Activated T-helper 17 cell treated with anti-CD3 and anti-CD28 coated beads, Interleukin-2, amount 50 U/mL, for 72 hours (primary cell): ENCODE measurements at places on chromosomes 5 and 9.
A peak's percentile ranks its signal among the peaks of the same experiment; 100 is the strongest.

GRCh38 chr5:111851631-111852548 is 94.9 kb upstream of the NREP start:
- no peak for ATAC-seq

- no peak for ATAC-seq
These were observed 8.4 kb downstream of the GNAQ start for GRCh38 chr9:78023003-78023741.

- peak; percentile 87 for ATAC-seq
These were observed 88.1 kb downstream of the FGF1 start for GRCh38 chr5:142597546-142598337.

GRCh38 chr5:15142458-15142857 is 270.9 kb upstream of the ANKH start:
- ATAC-seq = no peak

DNA sequence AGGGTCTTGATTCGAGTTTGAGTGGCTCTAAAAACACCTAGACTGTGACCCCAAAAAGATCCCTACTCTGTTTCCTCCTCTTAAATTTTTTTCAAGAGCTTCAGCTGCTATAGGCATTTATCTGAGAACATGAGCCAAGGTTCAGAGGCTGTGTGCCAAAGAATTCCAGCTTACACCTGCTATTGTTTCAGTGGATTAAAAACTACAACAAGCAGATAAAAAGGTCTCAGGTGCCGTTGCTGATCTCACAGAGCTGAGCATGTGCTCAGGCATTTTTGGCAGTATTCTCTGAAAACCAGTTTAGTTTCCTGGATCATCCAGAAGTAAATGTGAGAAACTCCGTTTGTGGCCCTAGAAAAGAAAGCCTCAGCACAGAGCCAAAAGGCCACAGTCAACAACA is 349.2 kb downstream of the DEPDC1B start:
- ATAC-seq = no peak

DNA sequence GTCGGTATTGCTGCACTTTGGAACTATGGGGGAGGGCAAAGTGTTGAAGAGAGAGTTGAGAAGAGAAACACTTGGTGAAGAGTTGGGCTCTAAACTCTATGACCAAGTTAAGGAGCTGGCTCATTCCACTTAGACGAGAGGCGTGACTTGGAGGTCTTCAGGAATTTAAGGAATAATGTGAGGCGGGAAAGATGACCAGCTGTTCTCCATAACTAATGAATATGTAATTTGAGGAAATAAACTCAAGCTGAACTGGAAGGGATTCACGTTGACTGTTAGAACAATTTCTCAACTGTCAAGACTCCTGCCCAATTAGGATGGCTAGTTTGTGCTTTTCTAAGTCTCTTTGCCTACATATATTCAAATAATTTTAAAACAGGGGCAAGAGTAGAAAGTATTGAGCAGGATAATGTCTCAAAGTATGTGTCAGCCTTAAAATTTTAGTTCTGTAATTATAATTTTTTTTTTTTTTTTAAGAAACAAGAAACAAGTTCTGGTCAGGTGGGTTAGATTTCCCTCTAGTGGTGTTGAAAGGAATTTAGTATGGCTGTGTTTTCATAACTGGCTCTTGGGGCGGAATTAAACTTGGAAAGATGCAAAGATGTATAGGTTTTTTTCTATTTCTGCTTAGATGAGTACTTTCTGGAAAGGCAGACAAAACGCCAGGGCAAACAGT is 33.4 kb downstream of the TMEM252 start:
- no peak for ATAC-seq

DNA sequence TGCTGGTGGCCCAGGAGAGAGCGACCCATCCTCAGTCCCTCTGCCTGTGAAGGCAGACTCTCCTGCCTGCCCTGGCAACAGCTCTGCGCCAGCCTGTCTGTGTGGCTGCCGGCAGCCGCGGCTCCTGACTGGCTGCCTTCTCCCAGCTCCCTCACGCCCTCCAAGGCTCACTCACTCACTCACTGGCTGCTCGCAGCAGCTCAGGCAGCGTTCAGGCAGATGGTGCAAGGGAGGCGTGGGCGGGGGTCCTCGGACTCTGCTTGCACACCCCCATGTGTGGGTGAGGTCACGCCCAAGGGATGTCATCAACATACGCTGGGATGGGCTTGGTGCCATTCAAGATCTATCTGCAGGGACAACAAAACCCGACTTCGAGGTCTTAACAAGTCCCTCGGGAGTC is 66.7 kb downstream of the DAB2IP start:
- no peak for ATAC-seq

- peak; percentile 49 for ATAC-seq
These were observed 284.7 kb downstream of the NR2F1-AS1 start for GRCh38 chr5:93296338-93296737.

DNA sequence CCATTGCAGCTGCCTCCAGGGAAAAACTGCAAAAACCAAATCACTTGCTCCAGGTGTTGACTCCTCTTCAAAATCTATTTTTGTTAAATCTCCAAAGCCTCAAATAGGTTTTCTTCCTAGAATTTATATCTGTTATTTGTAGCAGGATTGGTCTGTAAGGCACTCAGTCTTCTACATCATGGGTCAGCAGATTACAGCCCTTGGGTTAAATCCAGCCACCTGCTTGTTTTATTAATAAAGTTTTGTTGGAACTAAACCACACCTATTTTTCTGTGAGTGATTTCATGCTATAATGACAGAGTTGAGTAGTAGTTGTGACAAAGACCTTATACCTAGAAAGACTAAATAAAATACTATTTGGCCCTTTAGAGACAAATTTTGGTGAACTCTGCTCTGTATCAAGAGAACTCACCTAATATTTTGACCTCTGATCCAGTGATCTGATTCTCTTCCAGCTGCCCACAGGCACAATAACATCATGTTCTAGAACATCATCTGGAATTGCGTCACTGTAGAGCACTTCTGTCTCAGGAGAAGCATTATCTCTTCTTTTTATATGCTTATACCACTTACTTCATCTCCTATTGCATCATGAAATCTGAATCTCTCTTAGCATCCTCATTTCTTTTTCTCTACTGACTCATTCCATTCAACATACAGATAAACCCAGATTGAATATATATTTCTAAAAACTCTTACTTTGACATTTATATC is 130.1 kb downstream of the RPS23 start:
- ATAC-seq = no peak

DNA sequence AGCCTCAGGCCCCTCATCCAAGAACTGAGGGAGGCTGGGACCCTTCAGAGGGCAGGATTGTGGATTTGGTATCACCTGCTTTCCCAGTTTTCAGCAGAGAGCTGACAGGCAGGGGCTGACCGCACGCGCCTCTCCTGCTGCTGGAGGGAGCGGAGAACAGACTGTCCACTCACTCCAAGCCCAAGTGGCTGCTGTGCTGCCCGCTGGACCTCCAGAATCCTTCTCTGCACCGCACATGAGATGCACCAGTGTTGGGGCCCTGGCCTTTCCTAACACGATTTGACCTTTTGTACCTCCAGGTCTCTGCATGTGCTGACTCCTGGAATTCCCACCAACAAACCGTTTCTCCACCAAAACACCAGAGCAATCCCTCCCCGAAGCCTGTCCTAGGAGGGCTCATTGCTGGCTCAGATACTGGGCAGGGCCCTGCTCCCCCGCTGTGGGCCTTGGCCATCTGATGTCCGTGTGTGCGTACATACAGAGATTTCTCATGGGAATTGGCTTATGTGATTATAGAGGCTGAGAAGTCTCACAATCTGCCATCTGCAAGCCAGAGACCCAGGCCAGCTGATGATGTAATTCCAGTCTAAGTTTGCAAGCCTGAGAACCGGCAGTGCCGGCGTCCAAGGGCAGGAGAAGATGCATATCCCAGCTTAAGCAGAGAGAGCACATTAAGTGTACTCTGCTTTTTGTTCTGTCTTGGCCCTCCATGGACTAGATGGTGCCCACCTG is 141.7 kb downstream of the GADD45G start:
- ATAC-seq = no peak

DNA sequence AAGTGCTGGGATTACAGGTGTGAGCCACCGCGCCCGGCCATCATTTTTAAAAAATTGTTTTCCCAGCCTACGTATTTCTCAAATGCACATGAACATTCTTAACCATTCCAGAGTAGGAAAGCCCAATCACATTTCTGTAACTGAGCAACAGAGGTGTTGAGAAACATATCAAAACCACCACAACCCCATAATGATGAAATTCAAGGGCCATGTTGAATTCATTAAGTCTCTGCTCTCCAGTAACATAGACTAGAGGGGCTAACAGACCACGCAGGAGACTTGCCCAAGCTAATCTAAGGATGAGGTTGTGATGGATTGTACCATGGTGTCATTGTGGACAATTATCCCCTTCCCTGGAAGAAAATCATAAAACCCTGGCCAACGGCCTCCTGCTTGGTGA is 52.9 kb downstream of the MYO10 start:
- no peak for ATAC-seq

DNA sequence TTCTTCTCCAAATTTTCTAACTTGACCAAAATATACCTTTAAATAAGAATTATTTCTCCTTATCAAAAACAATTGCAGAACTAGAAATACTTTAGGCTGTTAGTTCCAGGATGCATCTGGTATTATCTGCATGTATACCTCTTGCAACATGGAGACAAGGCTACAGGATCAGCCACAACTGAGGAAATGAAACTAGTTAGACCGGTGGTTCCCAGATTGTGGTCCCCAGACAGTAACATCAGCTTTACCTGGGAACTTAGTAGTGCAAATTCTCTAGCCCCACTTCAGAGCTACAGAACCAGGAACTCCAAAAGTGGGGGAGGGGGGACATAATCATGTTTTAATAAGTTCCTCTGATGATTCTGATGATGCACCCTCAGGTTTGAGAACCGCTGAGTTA is 61.6 kb upstream of the C9orf72 start:
- ATAC-seq = no peak

- no peak for ATAC-seq
These were observed 15.8 kb downstream of the AFF4 start for GRCh38 chr5:132947671-132948070.

DNA sequence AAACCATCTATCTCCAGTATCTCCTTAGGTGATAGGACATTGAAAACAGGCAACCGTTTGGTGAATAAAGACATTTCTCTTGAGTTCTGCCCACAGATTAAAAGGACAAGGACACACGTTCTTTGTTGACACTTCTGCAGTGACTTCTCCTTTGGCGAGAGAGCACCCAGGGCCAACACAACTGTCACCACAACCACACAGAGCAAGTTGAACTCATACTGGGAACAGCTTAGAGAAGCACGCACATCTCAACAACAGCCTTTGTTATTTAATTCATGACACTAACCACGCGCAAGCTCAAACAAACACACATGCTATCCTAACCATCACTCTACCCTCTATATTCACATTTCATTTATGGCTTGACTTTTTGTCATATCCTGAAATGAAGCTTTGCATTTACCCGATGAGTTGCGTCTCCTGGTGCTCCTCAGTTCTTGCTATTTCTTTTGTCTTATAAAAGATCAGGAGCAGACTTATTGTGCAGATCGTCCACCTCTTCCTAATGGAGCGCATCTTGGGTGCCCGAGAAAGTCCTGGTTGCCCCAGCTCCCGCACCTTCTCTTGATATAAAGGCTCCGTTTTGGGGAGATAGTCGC is 543 bp downstream of the ST8SIA4 start:
- peak; percentile 45 for ATAC-seq

DNA sequence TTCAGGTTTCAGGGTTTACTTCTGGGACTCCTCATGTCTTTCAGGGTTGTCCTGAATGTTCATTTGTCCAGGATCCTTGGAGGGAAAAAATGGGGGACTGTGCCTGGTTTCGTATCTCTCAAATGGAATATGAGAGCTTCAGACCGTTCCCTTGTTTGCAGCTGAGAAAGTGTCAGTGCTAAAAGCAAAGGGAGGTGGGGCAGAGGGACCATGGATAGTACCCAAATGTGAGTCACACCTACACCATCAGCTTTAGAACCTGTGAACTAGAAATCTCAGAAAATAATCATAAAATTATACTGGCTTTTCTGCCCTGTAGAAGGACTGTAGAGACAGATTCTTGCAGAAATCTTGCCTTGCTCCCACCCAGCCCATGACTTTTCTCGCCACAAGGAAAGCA is 84.3 kb upstream of the TAF11L2 start:
- no peak for ATAC-seq

DNA sequence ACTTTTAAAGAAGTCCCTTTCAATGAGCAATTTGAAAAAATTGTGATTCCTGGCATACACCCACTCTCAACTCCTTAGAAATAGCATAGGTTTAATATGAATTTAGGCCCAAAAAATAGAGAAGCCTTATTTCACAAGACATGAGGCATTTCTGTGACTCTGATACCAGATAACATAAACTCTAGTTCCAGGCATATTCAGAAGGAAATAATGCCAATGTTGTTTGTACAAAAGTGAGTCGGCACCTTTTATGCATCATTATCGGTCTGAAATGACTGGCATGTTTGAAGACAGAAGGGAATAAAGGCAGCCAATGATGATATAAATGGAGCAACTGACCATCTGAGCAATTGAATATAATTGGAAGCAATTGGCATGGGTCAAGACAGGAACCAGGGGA is 19.4 kb upstream of the RECK start:
- no peak for ATAC-seq

DNA sequence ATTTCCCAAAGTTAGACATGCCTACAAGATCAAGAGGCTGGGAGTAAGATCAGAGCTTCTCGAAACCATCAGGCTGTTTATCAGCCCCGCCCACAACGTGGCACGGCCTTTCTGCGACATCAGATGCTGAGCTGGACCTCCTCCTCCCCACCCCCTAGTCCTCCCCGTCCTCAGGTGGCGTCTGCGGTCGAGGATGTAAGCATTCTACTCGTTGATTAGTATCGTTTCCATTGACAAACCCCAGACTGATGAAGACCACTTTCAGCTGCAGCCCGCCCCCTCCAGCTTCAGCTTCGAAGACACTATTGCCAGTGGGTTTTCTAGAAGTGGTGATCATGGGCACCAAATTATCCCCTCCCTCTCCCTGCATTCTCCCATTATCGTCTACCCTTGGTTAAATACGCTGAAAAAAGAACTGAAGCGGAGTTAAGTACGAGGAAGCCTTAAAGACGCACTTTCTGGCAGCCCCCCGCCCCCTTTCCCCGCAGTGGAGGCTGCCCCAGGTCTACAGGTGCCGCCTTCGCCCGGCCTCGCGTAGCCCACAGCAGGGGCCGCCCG is 1.1 kb downstream of the PPIC start:
- no peak for ATAC-seq
